ENCODE measurements at places on chromosomes 6 and 20.

DNA sequence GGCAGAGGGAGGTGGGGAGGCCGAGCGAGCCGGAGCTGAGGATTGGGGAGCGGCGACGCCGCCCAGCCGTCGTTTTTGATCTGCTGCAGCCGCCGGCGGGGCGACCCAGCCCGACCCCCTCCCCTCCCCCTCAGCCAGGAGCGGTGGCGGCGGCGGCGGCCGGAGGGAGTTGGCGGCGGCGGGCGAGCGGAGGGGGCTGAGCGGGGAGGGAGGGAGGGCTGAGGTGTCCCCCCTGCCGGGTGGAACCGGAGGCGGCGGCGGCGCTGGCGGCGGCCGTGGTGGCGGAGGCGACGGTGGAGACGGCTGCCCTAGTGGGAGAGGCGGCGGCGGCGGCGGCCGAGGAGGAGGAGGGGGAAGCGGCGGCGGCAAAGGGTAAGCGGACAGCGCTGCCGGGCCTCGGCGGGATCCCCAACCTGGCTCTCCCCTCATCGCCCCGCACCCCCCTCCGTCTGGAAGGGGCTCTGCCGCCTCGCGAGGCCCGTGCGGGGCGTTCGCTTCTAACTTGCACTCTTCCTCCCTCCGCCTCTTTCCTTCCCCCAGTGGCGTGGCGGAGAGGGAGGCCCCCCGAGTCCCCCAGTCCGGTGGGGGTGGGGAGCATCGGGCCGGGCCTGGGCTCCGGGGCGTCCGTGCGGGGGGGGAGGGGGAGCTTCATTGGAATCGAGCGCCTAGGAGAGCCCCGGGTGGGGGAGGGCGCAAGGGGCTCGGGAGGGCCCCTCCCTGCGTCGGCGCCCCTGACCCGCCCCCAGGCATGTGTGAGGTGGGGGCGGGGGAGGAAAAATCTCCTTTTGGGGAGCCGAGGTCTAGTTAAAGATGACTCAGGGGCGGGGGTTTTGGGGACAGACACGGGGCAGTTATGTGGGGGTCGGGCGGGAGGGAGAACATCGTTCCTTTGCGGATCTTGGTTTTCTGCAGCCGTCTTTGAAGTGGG lies at the start of gene TAB2:
Gene TAB2, plus strand, starts transcription at position 69 of the 928 bp plus-strand sequence. CDS start 52,286 bp downstream, outside the sequence.
- no peak for DNase-seq

- DNase-seq, result no peak
These were observed 255.6 kb downstream of the PREX1 start for GRCh38 chr20:48571949-48572847.

- DNase-seq, result no peak
These were observed 13.8 kb downstream of the NQO2 start for GRCh38 chr6:3013486-3013885.

- peak; percentile 70 for DNase-seq
These were observed 13.4 kb upstream of the FOXC1 start for GRCh38 chr6:1596088-1596852.

DNA sequence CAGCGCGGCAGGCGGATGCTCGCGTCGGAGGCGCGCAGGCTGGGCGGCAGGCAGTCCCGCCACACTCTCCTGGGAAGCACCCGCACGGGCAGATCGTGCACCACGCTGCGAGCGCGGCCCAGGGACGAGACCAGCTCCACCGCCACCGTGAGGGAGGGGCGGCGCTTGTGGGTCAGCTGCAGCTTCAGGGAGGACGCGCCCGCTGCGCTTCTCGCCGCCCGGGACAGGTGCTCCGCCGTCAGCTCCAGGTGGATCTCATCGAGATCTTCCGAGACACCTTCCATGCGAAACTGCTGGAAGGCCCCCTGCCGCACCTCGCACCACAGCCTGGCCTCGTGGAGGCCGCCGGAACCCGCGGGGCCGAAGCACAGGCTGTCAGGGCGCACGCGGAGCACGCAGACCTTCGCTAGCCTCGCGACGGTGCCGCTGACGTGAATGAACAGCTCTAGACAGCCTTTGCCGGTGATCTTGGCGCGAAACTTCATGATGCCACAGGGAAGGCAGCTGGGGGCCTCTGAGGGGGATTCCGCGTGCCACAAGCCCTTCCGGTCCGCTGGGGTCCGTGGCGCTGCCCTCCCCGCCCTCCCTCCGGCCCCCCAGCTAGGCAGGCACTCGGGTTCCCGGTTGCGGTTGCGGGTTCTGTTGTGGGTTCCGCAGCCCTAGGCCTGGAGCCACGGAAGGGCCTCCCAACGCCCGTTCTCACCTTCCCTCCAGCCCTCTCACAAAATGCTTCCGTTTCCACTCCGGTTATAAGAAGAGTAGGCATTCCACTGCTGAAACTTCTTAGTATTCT lies at the start of gene HUS1B:
Gene HUS1B, minus strand, starts transcription at position 641 of the 793 bp plus-strand sequence. Its CDS starts 156 bp downstream, at position 485.
- no peak for DNase-seq

- no peak for DNase-seq
These were observed 25.6 kb downstream of the GFOD1 start for GRCh38 chr6:13461805-13462204.

DNA sequence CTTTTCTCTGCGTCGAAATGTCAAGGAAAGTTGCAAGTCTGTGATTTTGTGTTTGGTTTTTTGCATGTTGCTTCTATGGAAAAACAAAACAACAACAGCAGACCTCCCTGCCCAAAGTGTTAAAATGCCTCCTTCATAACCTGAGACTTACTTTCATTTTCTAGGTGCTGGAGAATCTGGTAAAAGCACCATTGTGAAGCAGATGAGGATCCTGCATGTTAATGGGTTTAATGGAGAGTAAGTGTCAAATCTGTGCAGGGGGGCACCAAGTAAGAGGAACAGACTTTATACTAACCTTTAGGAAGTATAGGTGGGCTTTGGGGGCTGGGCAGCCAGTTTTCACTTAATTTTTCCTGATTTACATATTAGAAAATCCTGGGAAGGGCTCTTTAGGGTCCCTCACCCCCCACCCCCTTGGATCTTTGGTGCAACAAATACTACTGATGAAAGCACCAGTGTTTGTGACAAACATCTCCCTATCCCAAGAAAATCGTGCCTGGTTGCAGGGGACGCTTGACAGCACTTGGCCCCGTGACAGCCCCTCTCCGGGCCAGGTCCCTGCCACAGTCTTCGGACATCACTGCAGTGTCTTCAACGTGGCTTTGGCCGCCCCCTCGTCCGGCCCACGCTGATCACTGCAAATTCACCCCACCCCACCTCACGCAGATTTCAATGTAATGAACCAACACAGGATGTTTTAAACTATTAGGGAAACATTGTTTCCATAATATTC lies 43.1 kb downstream of the GNAS start:
- no peak for DNase-seq

DNA sequence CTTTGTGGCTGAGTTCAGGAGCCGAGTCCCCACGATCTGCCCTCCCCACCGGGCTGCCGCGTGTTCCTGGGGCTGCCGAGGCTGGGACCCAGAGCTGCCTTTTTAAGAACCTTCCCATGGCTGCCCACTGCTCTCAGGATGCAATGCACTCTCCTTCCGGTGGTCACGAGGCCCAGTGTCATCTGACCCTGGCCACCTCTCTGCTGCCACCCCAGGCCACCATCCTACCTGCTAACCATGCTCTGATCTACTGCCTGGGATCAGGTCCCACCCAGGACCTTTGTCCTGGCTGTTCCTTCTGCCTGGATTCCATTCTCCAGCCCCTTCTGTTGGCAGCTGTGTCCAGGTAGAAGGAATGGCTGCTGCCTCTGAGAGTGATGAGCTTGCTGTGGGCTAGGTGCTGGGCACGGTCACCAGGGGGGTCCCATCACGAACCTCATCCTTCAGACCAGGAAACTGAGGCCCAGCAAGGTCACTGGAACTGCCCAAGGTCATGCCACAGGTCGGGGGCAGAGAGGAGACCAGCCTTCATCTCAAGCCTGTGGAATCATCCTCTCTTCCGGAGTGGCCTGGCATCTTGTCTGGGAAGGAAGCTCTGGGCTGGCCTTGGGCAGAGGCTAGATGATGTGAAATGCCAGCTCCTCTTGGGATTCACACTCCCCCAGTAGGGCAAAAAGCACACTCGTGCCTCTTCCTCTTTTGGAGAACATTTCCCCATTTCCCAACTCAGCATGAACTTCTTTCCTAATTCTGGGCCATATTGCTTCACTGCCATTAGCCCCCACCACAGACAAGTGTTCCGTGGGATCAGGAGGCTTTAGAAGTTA lies 20.5 kb downstream of the PCK1 start:
- no peak for DNase-seq

DNA sequence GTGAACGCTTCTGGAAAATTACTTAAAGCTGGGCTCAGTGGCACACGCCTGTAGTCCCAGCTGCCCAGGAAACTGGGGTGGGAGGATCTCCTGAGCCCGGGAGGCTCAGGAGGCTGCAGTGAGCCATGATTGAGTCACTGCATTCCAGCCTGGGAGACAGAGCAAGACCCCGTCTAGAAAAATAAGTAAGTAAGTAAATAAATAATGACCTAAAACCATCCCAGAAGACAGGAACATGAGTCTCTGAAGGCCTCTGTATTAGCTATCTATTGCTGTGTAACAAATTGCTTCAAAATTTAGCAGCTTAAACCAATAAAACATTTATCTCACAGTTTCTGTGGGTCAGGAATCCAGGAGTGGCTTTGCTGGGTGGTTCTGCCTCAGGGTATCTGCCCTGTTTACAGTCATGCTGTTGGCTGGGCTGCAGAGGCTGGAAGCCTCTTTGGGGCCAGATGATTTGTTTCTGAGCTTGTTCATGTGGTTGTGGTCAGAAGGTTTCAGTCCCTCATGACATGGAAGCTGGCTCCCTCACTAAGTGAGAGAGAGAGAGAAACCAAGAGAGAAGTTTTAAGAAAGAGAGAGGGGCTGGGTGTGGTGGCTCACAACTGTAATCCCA lies 48.4 kb upstream of the NCOA3 start:
- DNase-seq, result peak; percentile 67

DNA sequence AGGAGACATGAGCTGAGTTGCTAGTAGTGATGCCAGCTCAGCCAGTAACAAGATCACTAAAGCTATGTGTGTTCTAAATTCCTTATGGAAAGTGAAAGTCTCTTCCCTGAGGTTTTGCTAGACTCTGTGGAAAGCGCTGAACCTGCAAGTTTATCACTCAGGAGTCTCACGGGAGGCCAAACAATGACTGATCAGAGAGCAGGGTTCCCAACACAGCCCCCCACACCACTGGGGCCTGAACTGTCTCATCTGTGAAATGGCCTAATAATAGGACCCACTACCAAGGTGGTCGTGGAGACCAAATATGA lies 19.9 kb downstream of the ACSS1 start:
- DNase-seq, result no peak

GRCh38 chr20:46703435-46703834 lies 6.0 kb upstream of the SLC2A10 start:
- DNase-seq, result no peak

DNA sequence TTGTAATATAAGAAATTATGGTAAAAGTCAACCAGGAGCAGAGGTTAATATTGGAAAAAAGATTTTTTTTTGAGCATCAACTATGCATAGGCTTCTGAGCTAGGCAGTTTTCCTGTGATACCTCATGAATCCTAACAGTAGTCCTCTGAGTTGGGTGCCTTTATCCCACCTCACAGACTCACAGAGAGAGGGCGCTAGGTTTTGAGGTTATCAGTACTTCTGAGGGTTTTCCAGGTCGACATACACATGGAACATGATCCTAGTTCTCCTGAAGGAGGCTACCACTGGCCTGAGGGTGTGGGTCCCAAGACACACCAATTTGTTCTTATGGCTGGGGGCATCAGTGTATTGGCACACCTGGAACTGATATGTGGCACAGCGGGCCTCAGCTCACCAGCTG lies 358.8 kb upstream of the JAG1 start:
- no peak for DNase-seq

- DNase-seq, result no peak
These were observed at the start of gene PPP1R3G for GRCh38 chr6:5084781-5085647. Gene PPP1R3G (plus strand): TSS chr6:5085341. CDS start chr6:5085486, 145 bp downstream.

- DNase-seq, result no peak
These were observed 36.1 kb downstream of the F13A1 start for GRCh38 chr6:6284221-6284966.
